ENCODE measurements at places on chromosomes 16 and 17.
A peak's percentile ranks its signal among the peaks of the same experiment; 100 is the strongest.

GRCh38 chr16:14337303-14338191, 266.4 kb downstream of the MRTFB start:
- H3K27ac ChIP-seq, result no peak overlapping the region
- no peaks in the 10 kb centered on the region for H3K4me1 ChIP-seq
- no peak overlapping the region for H3K4me3 ChIP-seq
- H3K27me3 ChIP-seq, result no peaks in the 10 kb centered on the region

- H3K4me1 ChIP-seq, result peaks cover 7% of the 10 kb centered on the region
- H3K27ac ChIP-seq, result no peak overlapping the region
- no peaks in the 10 kb centered on the region for H3K27me3 ChIP-seq
- no peak for DNase-seq
Measured at GRCh38 chr17:50892101-50892776, 26.1 kb upstream of the TOB1 start.

DNA sequence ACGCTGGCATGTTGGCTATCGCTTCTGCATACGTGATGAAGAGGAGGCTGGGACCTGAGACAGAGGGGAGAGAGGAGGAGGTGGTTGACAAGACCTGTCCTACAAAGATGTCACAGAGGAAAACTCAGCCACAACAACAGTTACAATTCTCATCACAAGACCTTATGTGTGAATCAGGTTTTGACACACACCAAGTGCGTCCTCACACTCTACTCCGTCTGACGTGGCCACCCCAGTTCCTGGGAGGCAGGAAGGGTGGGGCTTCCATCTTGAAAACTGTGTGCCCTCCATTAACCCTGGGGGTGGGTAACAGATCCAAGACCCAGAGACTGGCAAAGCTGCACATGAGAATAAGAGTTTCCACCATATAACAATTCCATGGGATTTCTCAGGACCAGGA, 24.1 kb downstream of the SLC6A4 start:
- H3K27ac ChIP-seq, result no peak overlapping the region
- peaks cover 7% of the 10 kb centered on the region for H3K4me1 ChIP-seq
- no peak for DNase-seq
- no peaks in the 10 kb centered on the region for H3K27me3 ChIP-seq
- no peaks in the 10 kb centered on the region for H3K36me3 ChIP-seq
- no peak overlapping the region for H3K4me3 ChIP-seq

GRCh38 chr16:78892951-78893733, 707.4 kb downstream of the MAF start:
- H3K27ac ChIP-seq, result no peak overlapping the region
- H3K27me3 ChIP-seq, result no peaks in the 10 kb centered on the region
- no peaks in the 10 kb centered on the region for H3K36me3 ChIP-seq

DNA sequence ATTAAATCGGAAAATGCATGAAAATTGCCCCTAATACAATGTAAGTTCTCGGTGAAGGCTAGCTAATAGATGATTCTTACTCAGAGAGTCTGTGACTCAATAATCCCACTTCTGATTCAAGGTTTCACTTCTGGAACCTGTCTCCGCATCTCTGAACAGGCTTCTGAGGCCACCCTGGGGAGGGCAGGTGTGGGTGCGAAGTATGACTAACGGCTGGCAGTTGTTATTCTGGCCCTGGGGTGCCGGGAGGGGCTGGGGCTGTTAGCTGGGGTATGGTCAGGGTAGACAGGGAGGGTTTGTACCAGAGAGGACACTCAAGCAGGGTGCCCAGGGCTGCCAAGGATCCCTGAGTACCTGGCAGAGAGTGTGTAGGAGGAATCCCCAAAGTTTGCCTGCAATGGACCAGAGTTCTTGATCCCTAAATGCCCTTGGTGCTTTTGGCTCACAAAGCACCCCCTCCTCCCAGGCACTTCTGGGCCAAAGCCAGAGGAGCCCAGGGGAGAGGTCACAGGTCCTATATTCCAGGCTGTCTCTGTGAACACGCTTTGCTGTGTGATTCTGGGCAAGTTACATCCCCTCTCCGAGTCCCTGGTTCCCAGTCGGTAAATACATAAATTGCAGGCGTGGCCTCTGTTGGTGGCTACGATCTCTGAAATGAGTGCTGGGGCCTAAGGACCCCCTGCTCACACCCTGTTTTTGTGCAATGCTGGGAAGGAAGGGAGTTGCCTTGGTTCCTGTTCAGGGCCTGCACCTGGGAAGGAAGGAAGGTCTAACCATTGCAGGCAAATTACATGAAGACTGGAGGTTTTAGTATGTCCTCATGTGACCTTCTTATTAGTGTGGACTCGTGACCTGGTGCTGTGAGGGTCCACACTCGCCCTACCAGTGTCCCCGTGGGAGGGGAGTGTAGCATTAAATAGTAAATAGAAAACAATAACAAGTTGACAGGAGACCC, 49.9 kb upstream of the CPNE2 start:
- no peaks in the 10 kb centered on the region for H3K36me3 ChIP-seq
- peak; percentile 86 for DNase-seq
- peaks cover 54% of the 10 kb centered on the region for H3K4me1 ChIP-seq
- peak overlapping the region; percentile 75 for H3K27ac ChIP-seq
- peak overlapping the region; percentile 52 for H3K4me3 ChIP-seq

- H3K27me3 ChIP-seq, result no peaks in the 10 kb centered on the region
- DNase-seq, result peak; percentile 100
- peak overlapping the region; percentile 99 for H3K4me3 ChIP-seq
- peaks cover 41% of the 10 kb centered on the region for H3K4me1 ChIP-seq
Measured at GRCh38 chr17:7572588-7573323, 6.7 kb upstream of the CD68 start.

DNA sequence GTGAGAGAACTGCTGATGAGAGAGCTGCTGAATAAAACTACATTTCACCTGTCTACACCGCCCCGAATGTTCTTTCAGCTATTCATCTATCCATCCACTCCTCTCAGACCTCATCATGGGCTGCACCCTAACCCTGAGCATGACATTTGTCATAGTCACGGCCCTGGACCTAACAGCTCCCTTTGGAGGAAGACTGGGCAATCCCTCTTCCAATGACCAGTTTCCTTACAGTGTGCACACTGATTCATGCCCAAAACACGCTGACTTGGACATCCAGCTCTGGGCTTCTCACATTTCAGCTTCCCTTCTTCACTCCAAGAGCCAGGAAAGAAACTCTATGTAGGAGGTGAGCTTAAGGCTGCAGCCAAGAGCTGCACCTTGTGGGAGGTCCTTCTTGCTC, 41.8 kb upstream of the ARL4D start:
- peaks cover 22% of the 10 kb centered on the region for H3K27me3 ChIP-seq
- no peaks in the 10 kb centered on the region for H3K4me1 ChIP-seq
- no peak for DNase-seq
- H3K4me3 ChIP-seq, result no peak overlapping the region

All from MM.1S (cell line).